Activated naive CD8-positive, alpha-beta T cell treated with anti-CD3 and anti-CD28 coated beads, Interleukin-2, amount 50 U/mL, for 16 hours (primary cell): ENCODE measurements at places on chromosomes 6 and 20.

DNA sequence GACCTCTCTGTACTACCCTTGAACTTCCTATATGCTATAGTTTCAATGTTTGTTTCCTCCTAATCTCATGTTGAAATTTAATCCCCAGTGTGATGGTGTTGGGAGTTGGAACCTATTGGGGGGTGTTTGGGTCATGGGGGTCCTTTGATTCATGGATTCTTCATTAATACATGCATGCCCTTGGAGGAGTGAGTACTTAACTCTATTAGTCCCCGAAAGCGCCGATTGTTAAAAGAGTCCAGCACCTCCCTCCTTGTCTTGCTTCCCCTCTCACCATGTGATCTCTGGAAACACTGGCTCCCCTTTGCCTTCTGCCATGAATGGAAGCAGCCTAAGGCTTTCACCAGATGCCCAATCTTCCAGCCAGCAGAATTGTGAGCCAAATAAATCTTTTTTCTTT is 31.7 kb downstream of the NCR2 start:
- no peak for DNase-seq

DNA sequence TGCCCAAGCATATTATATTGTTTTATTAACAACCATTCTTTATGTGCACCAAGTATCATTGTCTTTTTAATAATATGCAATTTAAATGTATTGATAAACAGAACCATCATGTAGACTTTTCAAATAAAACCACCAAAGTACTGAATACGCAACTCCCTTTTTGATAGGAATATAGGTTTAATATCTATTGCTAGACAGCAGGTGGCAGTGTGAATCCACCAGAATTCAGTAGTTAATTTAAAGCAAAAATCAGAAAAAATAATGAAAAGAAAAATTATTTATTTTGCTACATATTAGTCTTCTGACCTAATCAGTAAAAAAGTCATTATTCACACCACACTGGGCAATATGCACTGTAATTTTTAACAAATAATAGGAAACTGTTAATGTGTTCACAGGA is 143.7 kb downstream of the KLHL32 start:
- DNase-seq, result no peak

GRCh38 chr6:166278579-166279392 is 29.4 kb downstream of the PRR18 start:
- DNase-seq, result no peak

GRCh38 chr6:52731719-52732118 is 31.6 kb downstream of the GSTA2 start:
- no peak for DNase-seq

GRCh38 chr20:49270736-49271135 is 7.1 kb downstream of the ZNFX1 start:
- DNase-seq, result no peak

DNA sequence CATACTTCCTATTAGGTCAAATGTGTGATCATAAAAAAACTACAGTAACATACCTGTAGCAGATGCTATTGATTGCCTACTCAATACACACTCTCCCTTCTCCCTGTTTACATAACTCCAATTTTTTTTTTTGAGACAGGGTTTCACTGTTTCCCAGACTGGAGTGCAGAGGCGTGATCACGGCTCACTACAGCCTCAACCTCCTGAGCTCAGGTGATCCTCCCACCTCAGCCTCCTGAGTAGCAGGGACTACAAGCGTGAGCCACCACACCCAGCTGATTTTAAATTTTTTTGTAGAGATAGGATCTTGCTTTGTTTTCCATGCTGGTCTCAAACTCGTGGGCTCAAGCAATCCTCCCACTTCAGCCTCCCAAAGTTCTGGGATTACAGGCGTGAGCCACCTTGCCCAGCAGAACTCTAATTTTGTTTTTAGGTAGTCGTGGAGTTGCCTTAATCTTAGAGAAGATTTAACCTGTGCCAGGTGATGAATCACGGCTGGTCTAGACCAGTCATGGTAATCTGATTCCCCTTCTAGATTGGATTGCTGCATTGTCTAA is 14.0 kb upstream of the KIF3B start:
- DNase-seq, result no peak

DNA sequence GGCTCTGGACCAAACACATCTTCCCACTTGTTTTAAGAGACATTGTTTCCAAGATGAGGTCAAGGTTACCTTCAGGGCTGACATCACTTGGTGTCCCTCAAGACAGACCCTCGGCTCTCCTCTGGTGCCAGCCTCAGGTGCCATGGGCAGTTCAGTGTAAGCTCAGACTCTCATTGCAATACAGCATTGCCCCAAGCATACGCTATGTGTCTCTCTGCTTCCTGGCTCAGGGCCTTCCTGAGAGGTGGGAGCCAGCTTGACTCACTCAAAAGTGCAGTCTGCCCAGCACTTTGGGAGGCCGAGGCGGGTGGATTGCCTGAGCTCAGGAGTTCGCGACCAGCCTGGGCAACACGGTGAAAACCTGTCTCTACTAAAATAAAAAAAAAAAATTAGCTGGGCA is 51.7 kb downstream of the SLC24A3 start:
- no peak for DNase-seq

GRCh38 chr6:16602035-16602434 is 159.2 kb downstream of the ATXN1 start:
- no peak for DNase-seq

- no peak for DNase-seq
Observed at GRCh38 chr6:68527691-68528090, 107.4 kb upstream of the ADGRB3 start.

- DNase-seq, result no peak
Observed at GRCh38 chr6:34157851-34158250, 12.0 kb upstream of the GRM4 start.
